ENCODE measurements at places on chromosomes 12 and 14.

DNA sequence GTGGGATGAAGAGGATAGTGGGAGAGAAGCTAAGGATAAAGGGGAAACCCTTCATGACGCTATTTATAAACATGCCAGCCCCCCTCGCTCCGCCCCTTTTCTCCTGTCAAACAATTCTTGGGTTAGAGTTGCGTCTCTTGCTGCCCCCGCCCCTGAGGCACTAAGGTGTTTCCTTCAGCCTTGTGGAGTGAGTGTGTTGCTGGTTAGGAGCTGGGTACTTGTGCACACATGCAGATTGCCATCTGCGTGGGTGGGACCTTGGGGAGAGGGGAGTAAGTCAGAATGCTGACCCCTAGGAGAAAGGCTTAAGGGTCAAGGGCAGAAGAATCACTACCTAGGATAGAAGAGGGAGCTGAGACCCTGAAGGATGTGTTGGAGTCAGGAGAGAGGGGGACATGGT is 5.4 kb downstream of the FOXJ2 start:
- no peak for DNase-seq

DNA sequence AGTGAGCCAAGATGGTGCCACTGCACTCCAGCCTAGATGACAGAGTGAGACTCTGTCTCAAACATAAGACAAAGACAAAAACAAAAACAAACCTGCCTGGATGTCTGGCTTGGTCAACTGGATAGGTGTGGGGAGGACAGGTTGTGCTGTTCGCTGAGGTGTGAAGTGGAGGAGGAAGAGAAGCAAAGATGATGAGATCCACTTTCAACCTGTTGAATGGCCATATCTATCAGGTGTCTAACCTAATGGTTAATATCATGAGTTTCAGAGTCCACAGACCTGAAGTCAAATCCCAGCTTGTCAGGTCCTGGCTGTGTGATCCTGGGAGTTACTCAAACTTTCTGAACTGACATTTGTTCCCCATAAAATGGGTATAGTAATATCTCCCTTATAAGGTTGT is 9.7 kb upstream of the CCDC177 start:
- no peak for DNase-seq

- no peak for DNase-seq
Measured at GRCh38 chr12:131589966-131590365, 120.9 kb upstream of the SFSWAP start.

DNA sequence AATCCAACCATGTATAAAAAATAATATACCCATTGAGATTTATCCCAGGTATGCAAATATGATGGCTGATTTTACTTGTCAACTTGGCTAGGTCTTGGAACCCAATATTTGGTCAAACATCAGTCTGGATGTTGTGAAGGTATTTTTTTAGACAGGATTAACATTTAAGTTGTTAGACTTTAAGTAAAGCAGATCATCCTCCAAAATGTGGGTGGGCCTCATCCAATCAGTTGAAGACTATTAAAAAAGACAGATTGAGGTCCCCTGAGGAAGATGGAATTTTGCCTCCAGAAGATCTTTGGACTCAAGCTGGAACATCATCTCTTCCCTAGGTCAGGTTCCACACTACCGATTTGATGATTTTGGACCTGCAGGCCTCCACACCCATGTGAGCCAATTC is 271.2 kb downstream of the TMEM121 start:
- DNase-seq = no peak

GRCh38 chr12:76720068-76720467 is 43.8 kb upstream of the ZDHHC17 start:
- no peak for DNase-seq

GRCh38 chr12:104063712-104064030 is 660 bp upstream of the HCFC2 start:
- no peak for DNase-seq

GRCh38 chr12:16611146-16611545 is 5.2 kb upstream of the LMO3 start:
- DNase-seq = no peak

GRCh38 chr12:111277570-111277969 is 91.3 kb downstream of the PHETA1 start:
- no peak for DNase-seq

DNA sequence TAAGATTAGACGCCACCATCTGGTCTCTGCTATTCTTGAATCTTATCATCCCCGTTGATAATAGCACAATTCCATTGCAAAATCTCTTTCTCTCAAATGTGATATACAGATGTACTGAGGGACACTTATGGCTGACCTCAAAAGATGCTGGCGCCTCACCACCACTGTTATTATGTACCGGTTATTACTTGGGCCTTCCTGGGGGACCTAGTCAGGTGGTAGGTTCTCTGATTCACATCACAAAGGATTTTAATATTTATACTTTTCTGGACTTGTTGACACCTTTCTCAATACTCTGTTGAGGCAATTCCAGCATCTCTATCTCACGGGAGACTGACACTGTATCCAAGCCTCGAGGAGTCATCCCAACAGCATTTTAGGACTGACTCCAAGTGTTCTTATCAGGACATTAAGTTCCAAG is 21.3 kb upstream of the FAM234B start:
- DNase-seq = no peak

DNA sequence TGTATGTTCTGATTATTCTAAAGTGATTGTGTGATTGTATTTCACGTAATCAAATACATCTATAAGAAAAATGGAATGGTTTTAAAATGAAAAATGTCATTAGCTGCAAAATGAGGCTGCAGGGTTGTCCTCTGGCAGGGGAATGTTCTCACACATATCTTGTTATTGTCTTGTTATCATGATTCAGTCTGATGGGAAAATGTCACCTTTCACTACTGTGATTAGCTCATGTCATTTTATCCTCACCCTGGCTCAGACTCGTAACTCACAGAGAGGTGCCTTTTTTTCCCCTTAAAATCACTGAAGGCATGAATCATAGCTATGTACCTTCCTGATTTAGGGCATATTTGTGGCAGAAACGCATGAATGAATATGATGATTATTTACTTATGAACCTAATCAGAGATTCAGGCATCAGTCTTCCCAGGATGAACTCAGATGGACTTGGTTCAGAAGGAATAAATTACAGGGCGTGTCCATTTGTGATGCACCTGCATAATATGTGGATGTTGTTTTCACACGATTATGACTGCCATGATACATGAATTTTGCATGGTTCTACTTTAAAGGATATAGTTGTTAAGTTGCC is 1339.2 kb downstream of the AACS start:
- DNase-seq = no peak

DNA sequence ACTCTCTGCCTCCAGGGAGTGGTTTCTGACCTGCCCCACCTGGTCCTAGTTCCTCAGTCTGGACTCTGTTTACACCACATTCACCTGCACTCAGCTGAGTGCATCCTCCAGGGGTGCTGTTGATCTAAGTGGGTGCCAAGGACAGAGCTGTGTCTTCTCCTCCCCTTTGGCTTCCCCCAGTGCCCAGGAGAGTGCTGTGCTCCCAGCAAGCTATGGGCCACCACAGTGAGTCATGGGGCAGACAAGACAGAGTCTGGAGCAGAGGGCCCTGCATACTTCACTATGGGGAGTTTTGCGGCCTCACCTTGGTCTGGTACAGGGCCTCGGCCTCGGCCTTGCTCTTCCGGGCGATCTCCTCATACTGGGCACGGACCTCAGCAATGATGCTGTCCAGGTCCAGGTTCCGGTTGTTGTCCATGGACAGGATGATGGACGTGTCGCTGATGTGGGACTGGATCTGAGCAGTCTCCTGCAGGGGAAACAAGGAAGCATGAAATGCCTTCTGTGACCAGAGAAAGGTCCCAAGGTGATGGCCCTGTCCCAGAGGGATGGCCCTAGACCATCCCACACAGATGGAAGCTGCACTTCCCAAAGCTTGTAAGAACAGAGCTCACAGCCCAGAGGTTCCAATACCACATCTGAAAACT is 4.9 kb downstream of the KRT73 start:
- no peak for DNase-seq

GRCh38 chr12:111581434-111582132 is 17.5 kb downstream of the ATXN2 start:
- DNase-seq = no peak

DNA sequence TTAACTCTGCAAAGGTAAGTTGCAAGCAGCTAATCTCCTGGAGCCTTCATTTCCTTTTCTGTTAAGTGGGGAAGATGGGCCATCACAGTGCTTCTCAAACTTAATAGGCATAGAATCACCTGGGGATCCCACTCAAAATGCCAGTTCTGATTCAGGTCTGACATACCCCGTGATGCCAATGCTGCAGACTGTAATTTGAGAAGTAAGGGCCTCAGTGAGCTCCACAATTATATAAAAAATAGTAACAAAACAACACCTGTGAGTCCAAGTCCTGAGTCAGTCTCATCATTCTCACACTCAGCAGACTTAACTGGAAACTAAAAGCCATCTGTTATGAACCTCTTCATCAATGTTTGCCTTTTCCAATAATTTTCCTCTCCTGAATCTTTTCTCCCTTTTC is 10.8 kb upstream of the PSMA6 start:
- DNase-seq = no peak

DNA sequence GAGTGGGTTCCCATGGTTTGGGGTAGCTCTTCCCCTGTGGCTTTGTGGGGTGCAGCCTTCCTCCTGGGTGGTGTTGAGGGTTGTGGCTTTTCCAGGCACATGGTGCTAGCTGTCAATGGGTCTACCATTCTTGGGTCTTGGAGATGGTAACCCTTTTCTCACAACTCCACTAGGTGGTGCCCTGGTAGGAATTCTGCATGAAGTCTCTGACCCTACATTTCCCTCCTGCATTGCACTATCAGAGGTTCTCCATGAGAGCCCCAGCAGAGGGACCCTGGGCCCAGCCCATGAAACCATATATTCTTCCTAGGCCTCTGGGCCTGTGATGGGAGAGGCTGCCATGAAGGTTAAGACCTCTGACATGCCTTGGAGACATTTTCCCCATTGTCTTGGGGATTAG is 1093.3 kb downstream of the SLC16A7 start:
- no peak for DNase-seq

GRCh38 chr12:4855121-4855924 is 54.4 kb upstream of the KCNA1 start:
- peak; percentile 73 for DNase-seq

GRCh38 chr12:55499810-55500252 is 7.7 kb downstream of the OR6C68 start:
- DNase-seq = no peak

GRCh38 chr12:8834230-8834629 is 11.8 kb downstream of the A2ML1 start:
- no peak for DNase-seq

- no peak for DNase-seq
Measured at GRCh38 chr12:84136862-84137367, 775.7 kb downstream of the SLC6A15 start.

- no peak for DNase-seq
Measured at GRCh38 chr14:50658203-50658602, 9.9 kb downstream of the SAV1 start.

GRCh38 chr14:50677527-50678063 is 9.5 kb upstream of the SAV1 start:
- peak; percentile 52 for DNase-seq

GRCh38 chr12:10069099-10069498 is 29.7 kb downstream of the CLEC1A start:
- DNase-seq = no peak

DNA sequence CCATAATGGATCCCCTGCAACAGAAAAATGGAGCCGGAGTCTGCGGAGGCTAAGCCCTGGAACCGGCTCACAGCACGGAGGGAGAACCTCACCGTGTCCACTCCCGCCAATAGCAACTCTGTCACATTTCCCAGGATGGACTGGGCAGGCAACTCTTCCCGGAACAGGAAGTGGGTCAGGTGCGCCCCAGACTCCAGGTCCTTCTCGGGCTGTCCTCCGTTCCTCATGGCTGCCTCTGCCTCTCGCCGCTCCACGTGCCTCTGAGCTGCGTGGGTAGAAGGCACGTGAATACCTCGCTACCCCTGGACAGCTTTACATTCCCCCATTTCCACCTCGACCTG is 2.2 kb downstream of the CYP27B1 start:
- no peak for DNase-seq

- DNase-seq = no peak
Measured at GRCh38 chr12:48774516-48774915, 14.4 kb downstream of the ADCY6 start.

GRCh38 chr14:104136472-104137296 is 1.7 kb upstream of the KIF26A start:
- no peak for DNase-seq

DNA sequence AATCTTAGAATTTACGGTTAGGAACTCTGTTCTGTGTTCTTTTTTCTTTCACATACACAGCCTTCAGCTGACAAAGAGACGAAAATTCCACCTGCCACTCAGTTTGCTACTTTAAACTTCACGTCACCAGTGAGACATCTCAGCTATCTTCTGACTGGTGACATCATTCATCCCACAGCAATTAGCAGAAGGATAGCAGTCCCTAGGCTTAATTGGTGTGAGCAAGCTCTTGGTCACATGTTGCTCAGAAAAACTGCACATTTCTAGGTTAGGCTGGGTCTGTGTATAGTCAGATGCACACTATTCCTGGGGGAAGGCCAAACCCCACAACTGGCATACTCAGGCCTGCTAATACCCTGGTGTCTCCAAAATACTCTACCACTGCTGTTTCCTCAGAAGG is 23.9 kb downstream of the SLC7A7 start:
- peak; percentile 58 for DNase-seq

- DNase-seq = no peak
Measured at GRCh38 chr12:47020211-47020821, 59.1 kb upstream of the PCED1B start.

- DNase-seq = no peak
Measured at GRCh38 chr12:17139931-17140330, 534.0 kb upstream of the LMO3 start.

DNA sequence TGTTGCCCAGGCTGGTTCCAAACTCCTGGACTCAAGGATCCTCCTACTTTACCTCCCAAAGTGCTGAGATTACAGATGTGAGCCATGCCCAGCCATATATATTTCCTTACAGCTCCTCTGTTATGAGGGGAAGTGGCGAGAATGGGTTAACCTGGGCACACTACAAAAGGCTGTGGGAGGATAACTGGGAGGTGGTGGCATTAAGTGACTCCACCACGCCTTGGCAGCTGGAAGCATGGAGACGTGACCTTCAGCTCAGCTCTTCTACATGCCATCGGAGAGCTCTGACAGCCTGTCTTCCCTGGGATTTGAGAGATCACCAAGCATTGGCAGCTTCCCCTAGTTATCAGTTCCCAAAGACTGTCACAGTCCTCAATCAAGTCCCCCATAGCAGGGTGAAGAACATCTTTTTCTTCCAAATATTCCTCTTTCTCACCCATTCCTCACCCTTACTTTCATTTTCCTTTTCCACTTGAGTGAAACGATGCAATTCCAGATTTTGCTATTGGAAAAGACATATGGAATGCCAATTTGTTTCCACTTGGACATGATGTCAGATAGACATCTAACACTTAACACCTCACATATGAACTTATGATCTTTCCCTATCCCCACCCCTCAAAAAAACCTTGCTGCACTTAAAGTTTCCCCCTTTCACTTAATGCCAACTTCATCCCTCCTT is 48.5 kb downstream of the PHLDA1 start:
- no peak for DNase-seq

GRCh38 chr14:26925876-26926584 is 328.2 kb upstream of the NOVA1 start:
- DNase-seq = no peak

GRCh38 chr12:122793685-122794106 is 19.3 kb downstream of the CCDC62 start:
- peak; percentile 61 for DNase-seq

GRCh38 chr14:69708049-69708448 is 58.9 kb upstream of the SRSF5 start:
- no peak for DNase-seq

GRCh38 chr12:47779943-47780504 is 7.0 kb downstream of the SLC48A1 start:
- DNase-seq = no peak

- DNase-seq = no peak
Measured at GRCh38 chr12:80068173-80068572, 31.2 kb upstream of the OTOGL start.

GRCh38 chr12:67927815-67928214 is 61.4 kb upstream of the IFNG-AS1 start:
- DNase-seq = no peak
